RPMI8226 (cell line): ENCODE measurements at places on chromosomes 12 and 14.
A peak's percentile ranks its signal among the peaks of the same experiment; 100 is the strongest.

GRCh38 chr14:96271421-96271762 is 15.4 kb downstream of the BDKRB1 start:
- no peak for DNase-seq

DNA sequence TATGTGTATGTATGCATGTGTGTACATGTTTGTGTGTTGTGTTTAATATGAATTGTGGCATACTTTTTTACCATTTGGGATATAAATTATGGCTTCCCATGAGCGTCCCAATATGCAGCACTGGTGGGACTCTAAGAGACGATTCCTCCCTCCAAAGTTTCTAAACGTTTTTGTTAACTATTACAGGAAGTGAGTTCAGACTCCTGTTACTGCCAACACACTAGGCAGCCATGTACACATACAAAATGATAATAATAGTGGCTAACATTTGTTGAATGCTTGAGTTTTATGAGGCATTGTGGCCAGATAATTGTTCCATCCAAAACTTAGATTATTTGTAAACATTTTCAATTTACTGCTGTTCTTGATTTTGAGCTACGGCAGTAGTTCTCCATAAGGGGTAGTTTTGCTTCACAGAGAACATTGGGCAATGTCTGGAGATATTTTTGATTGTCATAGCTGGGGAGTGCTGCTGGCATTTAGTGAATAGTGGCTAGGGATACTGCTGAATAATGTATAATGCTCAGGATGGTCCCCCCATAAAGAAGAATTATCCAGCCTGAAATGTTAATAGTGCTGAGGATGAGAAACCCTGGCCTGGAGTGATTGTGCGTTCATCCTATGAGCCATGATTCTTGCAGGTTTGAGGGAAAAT is 45.1 kb downstream of the ARID2 start:
- DNase-seq = no peak

DNA sequence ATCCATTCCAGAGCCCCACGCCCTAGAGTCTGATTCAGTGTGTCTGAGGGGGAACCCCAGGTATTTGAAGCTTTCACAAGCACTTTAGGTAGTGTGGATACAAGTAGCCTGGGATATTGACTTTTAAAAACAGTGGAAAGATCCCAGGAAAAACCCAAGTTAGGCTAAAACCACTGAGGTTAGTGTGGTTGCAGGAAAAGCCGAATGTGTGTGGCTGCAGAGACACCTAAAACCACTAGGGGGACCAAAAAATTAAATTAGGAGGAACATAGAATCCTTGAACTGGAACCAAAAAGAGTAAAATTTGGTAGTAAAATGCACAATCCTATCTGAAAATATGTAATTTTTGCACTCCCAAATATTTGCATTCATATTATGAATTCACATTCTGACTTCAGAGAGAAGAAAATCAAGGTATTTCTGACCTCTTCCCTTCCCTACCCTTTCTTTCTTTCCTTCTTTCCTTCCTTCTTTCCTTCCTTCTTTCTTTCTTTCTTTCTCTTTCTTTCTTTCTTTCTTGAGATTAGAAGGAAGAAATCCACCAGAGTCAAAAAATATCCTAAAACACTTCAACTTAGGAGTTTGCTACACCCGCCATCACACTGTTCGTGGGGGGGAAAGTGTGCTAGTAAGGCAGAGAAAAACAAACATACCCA is 37.8 kb downstream of the SLCO1A2 start:
- peak; percentile 14 for DNase-seq

GRCh38 chr12:49831717-49832116 is 3.5 kb upstream of the NCKAP5L start:
- no peak for DNase-seq

DNA sequence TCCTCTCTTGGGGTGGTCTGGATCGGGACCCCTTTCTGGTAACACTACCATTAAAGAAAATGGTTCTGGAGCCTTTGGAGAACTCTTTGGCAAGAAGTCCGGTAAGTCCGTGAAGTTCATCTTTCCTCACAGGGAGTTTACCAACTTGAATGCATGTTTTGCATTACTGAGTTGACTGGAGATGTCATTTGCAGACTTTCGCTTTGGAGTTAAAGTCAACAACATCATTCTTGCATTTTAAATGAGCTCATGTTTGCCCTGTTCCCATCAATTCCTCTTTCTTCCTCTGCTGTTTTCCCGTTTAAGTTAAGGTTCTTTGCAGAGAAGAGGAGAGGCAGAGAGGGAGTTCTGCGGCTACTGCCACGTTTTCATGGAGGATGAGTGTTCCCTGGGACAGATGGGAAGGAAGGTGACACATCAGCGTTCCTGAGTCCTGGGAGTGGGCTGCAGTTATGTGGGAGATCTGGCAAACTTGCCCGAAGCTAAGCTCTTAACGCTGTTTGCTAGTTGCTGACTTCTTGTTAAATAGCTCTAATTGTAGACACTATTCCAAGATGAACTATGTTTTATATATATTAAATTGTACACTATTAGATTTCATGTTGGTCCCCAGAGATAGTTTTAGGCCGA is 18.8 kb upstream of the PRICKLE1 start:
- no peak for DNase-seq

DNA sequence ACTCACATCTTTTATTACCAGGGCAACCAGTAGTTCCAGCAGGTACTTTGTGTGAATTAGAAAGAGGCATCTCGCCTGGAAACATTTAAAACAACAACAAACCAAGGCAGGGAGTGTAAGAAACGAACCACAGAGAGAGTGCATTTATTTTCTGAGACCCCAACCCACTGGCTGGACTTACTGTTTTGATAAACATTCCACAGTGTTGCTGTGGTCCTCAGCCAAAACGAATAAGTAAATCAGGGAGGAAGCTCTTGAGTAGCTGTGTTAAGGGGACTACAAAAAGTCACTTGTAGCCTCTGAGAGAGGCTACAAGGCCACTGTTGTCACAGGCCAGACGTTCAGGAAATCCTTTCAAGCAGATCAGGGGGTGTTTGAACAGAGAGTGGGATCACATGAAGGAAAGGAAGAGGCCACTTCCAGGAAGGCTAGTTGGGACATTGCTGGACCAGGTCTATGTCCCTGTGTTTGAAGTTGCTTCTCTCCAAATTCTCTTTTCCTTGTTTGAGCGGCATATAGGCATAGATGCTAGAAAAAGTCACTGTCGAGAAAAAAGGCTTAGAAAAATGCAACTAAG is 33.8 kb downstream of the DMAC2L start:
- no peak for DNase-seq

GRCh38 chr12:108090932-108091678 is 38.0 kb upstream of the WSCD2 start:
- DNase-seq = no peak

DNA sequence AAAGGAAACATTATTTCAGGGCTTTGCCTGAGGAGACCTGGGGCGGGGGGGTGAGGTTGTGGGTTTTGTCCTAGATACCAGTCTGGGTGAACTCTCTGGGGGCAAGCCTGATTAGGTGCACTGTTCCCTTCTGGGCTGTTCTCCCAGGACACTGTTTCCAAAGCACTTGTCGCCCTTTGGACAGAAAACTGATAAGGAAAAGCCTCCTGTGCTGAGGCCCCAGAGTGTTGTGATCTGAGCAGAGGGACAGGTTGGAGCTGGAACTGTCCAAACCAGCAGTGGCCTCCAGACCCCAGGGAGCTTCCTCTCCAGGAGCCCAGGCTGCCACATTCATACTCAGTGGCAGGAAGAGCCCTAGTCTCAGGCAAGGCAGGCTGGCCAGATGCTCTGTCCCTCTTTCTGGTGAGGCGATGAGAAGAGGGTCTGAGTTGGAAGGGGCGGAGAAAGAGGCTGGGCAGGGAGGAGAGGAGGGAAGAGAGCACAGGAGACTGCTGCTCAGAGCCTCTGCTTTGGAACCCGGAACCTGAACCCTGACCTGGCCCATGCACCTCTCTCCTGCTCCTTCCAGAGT is 1.9 kb downstream of the GALNT16 start:
- DNase-seq = no peak

DNA sequence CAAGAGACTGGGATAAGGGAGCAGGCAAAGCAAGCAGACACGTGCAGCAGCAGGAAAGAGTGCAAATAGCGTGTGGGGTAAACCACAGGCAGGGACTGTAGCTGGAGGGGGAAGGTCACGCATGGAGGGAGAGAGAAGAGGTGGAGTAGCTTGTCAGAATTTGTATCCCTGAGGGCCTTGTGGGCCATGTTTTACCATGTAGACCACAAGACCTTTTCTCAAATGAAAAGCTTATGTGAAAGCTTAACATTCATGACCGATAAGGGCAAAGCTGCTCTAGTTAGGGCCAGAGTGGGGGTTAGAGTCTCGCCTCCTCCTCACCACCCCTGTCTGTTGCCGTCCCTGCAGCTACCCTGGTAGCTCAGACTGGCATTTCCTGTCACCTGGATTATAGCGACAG is 152.9 kb upstream of the E2F7 start:
- DNase-seq = no peak

DNA sequence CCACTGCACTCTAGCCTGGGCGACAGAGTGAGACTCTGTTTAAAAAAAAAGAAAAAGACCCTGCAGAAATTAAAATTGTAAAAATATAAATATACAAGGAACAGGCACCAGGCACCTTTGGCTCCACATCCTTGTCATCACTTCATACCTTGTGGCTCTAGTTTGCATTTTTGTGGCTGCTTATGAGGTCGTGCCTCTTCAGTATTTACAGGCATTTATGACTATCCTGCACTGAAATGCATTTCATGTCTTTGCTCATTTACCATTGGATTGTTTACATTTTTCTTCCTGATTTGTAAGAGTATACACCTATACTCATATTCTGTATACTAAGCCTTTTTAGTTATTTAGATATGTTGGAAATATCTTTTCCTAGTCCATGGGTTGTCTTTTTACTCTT is 20.1 kb downstream of the BICD1 start:
- no peak for DNase-seq

DNA sequence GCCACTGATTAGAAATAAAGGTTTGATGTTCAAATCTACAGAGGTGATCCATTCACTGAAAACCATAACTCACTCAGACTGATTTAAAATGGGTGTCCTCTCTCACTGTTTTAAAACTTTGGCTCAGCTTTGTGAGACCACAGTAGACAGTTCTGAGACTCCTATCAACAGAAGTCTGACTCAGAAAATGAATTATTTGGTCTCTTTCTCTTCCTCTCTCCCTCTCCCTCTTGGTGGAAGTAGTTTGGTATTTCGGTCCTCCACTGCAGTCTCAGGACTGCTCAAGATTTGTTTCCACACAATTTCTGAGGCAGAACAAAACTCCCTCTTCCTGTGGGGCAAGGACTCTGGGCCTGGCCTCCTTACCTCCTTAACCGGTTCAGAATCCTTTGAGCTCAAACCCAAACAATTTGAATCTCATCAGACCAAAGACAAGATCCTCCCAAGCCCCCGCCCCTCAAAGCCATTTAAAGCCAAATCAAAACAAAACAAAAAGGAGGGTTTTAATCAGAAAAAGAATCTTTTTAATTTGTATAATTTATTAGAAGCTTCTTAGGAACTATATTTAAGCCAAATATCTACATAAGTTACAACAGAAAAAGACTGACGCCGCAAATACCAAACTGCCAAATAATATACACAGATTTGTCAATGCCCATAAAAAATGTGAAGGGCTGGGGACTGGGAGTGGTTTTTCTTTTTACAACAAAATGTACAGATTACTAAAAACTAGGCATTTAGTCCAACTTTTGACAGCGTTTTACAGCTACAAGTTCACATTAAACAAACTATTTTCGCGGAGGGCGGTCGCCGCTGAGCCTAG is 3.9 kb downstream of the NKX2-1 start:
- no peak for DNase-seq

DNA sequence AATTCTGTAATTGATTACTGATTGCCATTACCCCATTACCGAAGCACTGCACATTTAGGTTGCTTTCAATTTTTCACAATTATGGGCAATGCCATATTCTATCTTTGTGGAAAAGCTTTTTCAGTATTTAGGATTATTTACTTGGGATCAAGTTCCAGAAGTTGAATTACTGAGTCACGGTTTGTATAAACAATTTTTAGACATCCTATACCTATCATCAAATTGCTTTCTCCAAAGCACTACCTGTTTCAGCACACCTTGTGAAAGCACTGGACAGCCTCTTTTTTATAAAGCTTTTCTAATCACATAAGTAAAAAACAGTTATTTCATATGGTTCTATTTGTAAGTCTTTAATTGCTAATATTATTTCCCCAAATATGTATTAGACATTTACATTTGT is 221.5 kb upstream of the CAND1 start:
- no peak for DNase-seq

GRCh38 chr12:132056951-132057350 is 87.2 kb downstream of the DDX51 start:
- DNase-seq = no peak

DNA sequence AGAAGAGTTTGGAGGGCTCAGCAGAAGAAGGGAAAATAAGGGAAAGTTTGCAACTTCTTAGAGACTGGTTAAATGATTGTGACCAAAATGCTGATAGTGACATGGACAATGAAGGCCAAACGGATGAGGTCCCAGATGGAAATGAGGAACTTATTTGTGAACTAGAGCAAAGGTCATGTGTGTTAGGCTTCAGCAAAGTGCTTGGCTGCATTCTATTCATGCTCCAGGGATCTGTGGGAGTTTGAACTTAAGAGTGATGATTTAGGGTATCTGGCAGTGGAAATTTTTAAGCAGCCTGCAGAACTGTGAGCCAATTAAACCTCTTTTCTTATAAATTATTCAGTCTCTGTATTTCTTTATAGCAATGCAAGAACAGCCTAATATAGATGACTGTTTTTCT is 88.9 kb upstream of the ARHGAP5 start:
- DNase-seq = no peak

GRCh38 chr14:96576937-96577336 is 74.8 kb downstream of the PAPOLA start:
- no peak for DNase-seq

DNA sequence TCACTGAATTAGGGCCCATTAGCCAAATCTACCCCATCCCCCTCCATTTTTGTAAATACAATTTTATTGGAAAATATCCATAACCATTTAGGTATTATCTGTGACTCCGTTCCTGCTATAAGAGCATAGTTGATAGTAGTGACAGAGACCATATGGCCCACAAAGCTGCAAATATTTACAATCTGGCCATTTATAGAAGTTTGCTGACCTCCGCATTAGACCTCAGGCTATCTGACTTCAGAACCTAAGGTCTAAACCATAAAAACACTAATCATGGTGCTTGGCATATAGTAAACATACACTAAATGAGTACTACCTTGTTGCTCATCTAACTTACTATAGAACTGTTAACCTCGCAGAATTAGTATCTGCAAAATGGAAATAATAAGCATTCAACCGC is 124.8 kb downstream of the NPAS3 start:
- no peak for DNase-seq

GRCh38 chr12:10368206-10369171 is 21.4 kb downstream of the KLRK1 start:
- no peak for DNase-seq
